Caudate nucleus (tissue), 63 donors: ENCODE measurements at places on chromosomes 12 and 14.

GRCh38 chr12:40616383-40616915 lies 75.8 kb upstream of the CNTN1 start:
- no peak for DNase-seq

DNA sequence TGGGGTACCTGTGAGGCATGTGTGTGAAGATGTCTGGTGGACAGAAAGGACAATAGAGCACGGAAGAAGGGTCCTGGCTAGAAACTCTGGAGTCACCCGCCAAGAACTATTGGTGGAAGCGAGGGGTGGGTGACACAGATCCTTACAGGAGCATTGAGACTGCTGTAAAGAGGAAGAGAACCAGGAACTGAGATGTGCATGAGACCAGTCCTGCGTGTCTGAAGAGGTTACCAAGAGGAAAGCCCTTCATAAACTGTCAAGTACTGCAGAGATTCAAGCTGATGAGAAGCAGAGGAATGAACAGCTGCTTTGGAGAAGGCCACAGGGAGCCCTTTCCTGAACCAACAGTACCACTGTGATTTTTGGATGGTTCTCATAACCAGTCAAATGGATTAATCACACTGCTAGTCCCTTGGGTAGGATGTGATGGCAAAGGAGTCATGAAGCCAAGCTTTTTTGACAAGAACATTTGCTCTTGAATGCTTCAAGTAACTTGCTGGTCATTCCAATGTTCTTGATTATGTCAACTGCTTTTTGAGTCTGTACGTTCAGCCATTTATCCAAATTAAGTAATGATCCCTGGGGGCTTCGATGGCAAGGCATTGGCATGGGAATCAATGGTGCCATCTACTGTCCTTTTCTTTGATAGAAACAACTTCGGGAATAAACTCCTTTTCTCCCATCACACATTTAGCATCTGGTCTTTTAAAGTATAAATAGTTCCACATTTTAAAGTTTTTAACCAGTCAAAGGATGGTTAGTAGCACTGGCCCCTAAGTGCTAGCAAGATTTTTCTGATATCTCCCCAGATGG lies 42.9 kb downstream of the GPR135 start:
- no peak for DNase-seq

DNA sequence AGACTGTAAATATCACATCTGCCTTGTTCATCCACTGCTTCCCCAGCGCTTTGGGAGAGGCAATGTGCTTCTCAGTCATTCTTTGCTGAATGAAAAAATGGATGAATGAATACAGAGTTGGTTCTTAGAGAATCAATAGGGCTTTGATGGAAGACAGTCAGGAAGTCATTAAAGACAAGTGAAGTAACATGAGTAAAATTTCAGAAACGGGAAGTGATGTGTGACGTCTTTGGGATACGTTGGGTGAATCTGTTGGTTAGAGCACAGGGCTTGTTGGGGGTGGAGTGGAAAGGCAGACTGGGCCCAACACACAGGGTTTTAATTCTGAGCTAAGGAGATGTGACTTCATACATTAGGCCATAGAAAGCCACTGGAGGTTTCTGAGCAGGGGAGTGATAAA lies 39.0 kb upstream of the NRXN3 start:
- no peak for DNase-seq

GRCh38 chr14:102690509-102691286 lies 86.6 kb upstream of the TRAF3 start:
- no peak for DNase-seq

GRCh38 chr14:95346266-95346665 lies 26.6 kb upstream of the CLMN start:
- no peak for DNase-seq

GRCh38 chr12:42482041-42482747 lies 107.4 kb downstream of the PRICKLE1 start:
- DNase-seq = no peak

DNA sequence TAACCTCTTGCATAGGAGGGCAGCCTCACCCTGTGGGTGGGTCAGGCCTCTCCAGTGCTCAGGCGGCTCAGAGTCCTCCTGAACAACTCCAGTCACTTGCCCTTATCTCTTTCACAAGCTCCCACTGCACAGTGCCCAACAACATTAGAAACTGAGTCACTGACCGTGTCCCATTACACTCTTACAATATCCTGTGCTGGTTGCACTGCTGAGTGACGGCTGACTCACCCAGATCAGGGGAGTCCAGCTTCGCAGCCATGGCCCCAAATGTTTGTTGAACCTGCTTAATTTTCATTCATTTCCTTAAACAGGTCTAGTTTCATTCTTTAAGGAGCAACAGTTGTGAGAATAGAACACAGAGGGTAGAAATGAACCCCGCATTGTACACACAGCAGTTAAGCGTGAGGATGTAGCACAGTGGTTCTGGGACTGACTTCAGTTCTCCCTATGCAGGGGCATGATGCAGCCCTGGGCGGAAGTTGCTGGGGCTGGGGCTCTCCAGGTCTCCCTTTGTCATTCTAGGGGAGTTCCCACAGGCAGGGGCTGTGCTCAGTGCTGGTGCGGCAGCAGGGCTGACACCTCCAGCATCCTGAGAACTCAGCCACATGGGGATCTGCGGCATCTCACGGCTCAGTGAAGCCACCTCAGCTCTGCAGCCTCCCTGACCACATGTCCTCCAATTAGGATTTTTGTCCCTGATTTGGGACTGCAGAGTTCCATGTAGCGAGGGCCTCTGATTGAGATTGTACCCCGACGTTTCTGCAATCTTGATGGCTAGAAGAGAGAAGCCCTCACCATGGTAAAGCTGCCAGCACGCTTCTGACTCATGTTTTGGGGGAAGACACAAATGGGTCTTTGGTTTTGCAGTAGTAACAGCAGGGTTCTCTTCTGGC lies 16.1 kb downstream of the GPR68 start:
- DNase-seq = no peak

DNA sequence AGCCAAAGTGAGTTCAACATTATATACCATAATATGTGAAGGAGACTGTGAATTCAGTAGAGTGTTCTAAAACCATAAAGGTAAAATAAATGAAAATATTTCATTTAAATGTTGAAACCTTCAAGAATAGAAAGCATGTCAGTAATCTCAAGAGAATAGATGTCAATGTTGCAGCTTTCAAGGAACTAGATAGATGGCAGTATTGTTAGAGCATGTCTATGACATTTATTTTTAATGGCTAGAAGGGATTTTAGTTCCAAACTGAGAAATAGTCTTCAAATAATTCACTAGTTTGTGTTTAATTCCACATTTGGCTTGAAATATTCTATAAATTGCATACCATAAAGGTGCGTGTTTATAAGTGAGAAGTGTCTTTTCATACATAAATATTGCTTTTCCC lies 326.5 kb downstream of the FLRT2 start:
- DNase-seq = no peak

- no peak for DNase-seq
These were observed 10.8 kb downstream of the CRACR2A start for GRCh38 chr12:3741882-3742672.

- no peak for DNase-seq
These were observed 954.2 kb upstream of the FBXO33 start for GRCh38 chr14:40386433-40386832.

DNA sequence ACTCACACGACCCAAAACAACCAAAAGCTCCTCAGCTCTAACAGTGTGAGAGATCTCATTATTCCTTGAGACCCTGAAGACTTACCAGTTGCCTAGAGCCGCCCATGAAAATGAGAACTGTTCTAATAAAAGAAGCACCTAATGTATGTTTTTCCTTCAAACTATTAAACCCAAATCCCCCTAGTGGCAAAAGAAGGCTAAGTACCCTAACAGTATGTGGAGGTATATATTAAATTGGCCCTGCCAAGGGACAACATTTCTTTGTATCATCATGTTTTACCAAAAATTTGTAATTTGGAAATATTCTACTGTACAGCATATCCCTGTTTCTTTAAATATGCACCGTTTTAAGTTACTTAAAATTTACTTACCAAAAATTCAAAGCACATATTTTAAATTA lies 38.0 kb upstream of the PPFIA2 start:
- DNase-seq = no peak

DNA sequence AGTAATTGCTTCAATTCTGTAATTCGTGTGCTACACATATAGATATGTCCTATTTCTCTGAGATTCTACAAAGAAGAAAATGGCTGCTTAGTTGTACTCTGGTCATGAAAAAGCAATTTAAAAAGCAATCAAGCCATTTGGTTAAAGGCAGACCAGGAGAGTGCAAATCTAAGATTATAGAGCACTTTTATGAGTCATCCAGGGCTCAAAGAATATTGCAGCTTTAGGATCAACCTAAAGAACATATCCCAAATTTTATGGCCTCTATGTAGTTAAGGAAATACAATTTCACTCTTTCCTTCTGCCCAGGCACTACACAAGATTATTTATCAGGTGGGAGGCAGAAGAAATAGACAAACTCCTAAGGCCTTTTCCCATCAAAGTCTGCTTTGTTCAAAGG lies 332.8 kb downstream of the SEC23A start:
- DNase-seq = no peak
